ENCODE measurements at places on chromosomes 12 and 14.
A peak's percentile ranks its signal among the peaks of the same experiment; 100 is the strongest.

GRCh38 chr12:24750263-24750662 lies 198.6 kb downstream of the BCAT1 start:
- DNase-seq, result no peak

DNA sequence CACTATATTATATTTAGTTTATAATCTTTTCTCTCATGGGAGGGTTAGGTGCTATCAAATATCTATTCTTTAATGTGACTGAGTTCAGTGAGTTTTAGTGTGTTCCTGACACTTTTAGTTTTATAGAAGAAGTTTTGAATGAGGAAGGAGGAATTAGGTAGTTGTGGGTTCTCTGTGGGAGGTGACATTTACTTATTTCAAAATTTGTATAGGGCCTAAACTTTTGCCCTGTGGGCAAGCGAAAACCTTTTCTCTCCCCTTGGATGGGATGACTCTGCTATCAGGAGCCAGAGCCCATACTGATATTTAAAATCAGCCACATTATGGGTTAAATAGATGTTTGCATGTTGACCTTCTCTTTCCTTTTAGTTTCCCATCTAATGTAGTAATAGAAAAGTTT lies 43.6 kb downstream of the SPATS2 start:
- DNase-seq, result no peak

- no peak for DNase-seq
These were observed 3.6 kb downstream of the SLC25A29 start for GRCh38 chr14:100302616-100303015.

DNA sequence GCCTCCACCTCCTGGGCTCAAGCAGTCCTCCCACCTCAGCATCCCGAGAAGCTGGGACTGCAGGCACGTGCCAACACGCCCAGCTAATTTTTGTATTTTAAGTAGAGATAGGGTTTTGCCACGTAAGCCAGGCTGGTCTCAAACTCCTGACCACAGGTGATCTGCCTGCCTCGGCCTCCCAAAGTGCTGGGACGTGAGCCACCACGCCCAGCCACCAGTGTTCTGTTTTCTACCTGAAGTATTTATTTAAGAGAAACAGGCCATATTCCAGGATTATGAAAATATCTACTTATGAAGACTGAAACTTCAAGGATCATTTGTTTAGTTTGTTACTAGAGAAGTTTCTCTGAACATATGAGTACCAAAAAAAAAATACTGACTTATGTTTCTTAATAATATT lies 10.3 kb downstream of the GTF2H3 start:
- DNase-seq, result no peak

DNA sequence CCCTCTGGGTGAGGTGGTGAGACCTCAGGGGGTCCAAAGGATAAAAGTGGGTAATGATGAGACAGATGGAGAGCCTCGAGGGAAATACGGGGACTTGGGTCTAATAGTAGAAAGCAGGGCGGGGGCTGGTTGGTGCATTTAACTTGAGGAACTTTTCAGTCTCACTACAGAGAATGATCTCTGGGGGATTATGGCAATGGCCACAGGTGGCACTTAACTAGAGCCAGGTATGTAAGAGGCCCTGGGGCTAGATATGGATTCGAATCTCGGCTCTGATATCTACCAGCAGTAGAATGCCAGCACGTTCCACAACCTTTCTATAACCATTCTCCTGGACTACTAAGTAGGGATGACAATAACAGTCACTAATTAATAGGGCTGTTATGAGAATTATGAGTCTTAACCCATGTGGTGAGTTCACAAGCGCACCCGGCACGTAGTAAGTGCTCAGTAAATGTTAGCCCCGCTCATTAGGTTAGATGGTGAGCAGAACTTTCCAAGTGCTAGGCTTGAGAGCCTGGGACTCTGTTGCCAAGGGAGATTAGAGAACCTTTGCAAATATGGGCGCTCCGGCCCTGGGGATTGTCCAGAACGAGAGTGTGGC lies 888 bp upstream of the PLXNC1 start:
- no peak for DNase-seq

- no peak for DNase-seq
These were observed at the start of gene HOXC4 for GRCh38 chr12:54053751-54054741. HOXC4 (plus strand) TSS chr12:54053835; CDS start chr12:54053923, 88 bp downstream.

- DNase-seq, result no peak
These were observed 15.2 kb upstream of the CDK2AP1 start for GRCh38 chr12:123286652-123287373.

DNA sequence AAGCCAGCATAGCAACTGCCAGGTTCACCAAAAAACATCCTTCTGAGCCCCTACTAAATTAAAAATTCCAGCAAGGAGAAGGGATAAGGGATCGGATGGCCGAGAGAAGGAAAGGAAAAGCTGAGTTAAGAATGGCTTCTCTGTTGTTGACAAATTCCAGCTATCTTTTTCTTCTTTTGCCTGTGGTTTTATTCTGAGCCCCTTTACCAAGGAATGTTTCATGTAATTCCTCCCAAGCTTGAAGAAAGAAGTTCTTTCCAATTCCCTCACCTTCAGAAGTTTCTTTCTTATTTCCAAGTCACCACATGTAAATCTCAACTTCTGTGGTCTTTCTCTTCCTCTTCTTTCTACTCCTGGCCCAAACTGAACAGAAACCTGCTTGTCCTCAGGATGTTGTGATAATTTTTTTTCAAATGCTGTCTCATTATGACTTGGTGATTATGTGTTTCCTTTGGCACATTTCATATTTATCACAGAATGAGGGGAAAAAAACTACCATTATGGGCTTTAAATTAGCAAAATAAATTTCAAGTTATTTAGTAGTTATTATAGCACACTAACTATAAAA lies 40.0 kb downstream of the FGD6 start:
- no peak for DNase-seq

DNA sequence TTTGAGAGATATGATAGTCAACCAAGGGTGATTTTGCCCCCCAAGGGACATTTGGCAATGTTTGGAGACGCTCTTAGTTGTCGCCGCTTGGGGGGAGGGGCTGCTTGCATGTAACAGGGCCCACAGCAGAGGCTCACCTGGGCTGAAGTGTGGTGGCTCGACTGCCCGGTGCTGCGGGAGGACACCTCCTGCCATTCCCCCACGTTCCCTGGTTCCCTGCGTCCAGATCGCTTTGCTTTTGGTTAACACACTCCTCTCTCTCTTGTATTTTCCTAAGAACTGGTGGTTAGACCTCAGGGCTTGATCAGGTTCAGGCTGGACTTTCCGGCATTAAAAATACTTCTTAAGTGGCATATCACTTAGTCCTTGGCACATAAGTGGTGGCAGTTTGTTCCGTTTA lies 18.9 kb downstream of the PPP2R5C start:
- DNase-seq, result no peak

DNA sequence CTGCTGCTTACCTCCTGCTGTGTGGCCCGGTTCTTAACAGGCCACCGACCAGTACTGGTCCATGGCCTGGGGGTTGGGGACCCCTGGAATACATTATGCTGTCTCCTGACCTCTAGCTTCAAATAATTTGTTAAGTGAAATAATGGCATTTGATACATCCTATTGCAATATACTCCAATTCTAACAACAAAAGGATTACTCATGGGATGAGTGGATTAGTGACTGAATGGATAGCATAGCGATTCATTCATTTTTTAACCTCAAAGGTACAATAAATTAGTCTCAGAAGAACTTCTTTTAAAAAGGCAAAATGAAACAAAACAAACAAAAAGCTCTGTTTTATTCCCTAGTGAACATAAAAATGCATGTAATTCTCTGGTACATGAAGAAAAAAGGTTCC lies 147.9 kb upstream of the PKP2 start:
- no peak for DNase-seq

DNA sequence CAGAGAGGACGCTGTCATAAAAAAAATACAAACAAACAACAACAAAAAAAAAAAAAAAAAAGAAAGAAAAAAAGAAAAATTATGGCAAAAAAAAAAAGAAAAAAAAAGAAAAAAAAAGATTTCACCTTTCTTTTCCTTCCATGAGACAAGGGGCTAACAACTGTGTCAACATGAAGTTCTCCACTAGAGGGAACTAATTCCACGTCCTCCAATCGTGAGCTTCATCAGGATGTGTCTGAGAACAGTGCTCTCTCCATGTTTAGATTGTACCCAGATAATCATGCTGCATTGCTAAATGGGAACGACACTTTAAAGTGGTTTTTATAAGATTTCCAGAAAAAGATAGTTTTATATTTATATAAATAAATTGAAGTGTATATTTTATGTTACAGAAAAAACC lies 96.2 kb upstream of the PTPRB start:
- peak; percentile 63 for DNase-seq

DNA sequence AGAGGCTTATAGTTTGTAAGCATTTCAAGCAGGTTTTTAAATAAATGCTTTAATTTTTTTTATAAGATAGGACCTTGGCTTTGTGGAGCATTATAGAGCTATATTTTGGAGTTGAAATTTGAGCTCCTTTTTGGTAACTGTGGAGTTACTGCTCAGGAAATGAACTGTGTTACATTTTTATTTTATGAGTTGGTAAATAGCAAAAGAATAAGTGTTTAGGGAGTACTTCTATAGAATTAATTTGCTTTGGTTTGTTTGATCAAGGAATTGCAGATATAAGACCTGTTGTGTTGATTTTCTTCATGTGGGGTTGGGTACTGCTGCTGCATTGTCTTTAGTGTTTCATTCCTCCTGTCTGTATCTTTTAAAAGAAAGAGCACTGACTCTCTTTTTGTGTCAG lies 3.5 kb downstream of the ATP2A2 start:
- DNase-seq, result no peak

DNA sequence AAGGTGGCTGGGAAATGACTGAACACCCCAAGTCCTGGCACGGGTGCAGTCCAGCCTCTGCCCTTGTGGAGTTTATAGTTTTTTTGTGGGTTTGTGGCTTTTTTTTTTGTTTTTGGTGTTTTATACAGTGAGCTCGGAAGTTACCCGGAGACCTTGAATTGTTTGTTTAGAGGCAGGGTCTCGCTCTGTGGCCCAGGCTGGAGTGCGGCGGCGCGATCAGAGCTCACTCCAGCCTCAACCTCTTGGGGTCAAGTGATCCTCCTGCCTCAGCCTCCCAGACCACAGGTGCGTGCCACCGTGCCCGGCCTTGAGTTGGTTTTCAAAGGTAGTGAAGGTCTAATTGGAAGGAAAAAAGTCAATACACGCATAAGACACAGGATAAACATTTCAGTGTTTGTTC lies 879 bp upstream of the ANHX start:
- no peak for DNase-seq

DNA sequence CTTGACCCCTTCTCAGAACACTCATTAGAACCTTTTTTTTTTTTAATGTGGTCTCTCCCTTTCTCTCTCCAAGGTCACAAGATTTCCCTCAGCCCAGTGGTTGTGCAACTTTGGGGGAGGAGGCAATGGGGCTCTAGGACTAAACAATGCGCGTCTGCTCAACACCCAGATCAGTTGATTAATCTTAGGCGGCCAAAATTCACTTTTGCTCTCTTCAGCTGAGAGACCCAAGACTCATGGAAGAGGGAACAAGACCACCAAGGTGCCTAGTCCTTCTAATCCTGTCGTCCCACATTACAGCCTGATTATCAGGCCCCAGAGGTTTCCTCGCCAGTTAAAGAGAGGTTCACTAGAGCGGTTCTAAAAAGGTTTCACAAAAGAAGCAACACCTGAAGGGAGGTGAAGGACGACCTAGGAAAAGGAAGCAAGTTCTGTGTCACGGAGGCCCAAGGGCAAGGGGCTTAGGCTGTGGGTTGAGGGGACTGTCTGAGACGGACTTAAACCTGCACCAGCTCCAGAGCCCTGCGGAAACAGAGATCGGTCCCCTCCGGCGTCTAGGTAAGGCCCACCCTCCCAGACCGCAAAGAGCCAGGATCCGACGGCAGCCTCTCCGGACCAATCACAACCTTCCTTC lies 824 bp upstream of the TARBP2 start:
- no peak for DNase-seq
